ENCODE measurements at places on chromosomes 2 and 18.

- no peak for DNase-seq
Observed at GRCh38 chr2:226115102-226115831, 684.4 kb downstream of the IRS1 start.

GRCh38 chr2:85792783-85793441 is 39.1 kb downstream of the ATOH8 start:
- DNase-seq, result no peak

- peak; percentile 19 for DNase-seq
Observed at GRCh38 chr18:8882632-8883408, 177.5 kb downstream of the MTCL1 start.

DNA sequence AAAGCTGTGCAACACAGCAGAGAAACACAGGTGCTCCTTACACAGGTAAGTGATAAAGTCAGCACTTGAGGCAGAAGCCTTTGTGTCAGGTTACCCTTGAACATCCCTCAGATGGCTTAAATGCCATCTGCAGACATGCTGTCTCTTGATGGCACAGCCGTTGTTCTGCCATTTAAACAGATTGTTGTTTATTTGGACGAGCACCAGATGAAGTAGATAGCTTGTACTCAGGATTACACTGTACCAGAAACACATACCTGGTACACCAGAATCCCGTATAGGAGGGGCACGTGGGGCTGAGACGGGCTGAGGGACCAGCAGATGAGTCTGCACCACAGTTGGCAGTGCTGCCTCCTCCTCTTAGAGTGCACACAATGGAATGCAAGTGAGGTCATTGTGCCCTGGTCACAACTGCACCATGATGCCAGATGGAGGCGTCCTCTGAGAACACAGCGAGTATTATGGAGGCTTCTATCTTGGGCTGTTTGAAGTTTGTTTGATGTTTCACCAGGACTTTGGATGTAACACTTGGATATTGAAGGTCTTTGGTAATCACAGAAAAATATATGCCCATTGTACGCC is 143.0 kb downstream of the TANC1 start:
- no peak for DNase-seq

DNA sequence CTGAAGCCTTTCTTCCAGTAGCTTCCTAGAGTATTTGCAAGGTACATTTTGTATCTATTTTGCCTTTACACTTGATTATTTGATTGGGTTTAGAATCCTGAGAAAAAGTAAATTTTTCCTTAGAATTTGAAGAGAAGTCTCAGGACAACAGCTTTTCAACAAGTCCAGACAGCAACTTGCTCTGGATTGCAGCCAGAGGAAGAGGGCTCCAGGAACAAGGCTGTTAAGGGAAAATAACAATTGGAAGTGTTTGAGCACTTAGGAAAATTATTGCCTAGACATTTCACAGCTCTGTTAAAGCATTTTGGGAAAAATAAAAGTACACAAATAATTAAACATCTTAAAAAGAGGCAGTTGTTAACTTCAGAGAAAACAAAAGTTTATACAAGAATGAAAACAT is 58.3 kb upstream of the RAPGEF4 start:
- DNase-seq, result no peak

DNA sequence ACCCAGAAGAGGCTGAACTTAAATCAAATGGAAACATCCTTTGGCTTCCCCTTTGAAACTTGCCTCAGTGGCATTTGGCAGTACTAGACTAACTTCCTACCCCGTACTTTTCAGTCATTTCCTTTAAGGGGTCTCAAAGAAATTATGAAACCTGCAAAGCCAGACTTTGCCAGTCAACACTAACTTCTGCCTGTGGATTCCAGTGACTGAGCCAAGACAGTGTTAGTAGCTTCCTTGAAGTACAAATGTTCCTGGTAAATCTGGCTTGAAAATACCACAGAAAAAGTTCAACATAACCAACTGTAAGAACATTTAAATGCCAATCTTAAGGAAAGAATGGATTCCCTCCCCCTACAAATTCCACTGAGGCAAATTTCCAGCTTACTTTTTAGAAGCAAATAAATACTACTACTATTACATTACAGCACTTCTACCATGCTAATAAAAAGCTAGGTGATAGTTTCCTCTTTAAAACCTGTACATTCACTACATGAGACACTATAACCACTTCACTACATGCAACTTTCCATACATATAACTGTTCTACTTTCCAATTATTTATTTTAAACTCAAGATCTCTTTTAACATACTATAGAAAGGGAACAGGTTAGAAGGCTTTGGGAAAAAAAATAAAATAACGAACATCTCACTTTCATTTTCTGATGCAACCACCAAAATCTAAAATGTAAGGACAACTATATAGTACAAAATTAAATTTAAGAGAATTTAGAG is 2.4 kb downstream of the PELI1 start:
- DNase-seq, result peak; percentile 9

Measured in hematopoietic multipotent progenitor cell treated with erythropoietin and hydrocortisone succinate and interleukin-3 and kit ligand, for 17 days (in vitro differentiated cells).